Pancreas (tissue), 10 donors: ENCODE measurements at places on chromosomes 12 and 14. TPM values are rescaled to one million over a fixed set of nuclear protein-coding genes. Genes with fewer than 3 reads are reported as not detected.

DNA sequence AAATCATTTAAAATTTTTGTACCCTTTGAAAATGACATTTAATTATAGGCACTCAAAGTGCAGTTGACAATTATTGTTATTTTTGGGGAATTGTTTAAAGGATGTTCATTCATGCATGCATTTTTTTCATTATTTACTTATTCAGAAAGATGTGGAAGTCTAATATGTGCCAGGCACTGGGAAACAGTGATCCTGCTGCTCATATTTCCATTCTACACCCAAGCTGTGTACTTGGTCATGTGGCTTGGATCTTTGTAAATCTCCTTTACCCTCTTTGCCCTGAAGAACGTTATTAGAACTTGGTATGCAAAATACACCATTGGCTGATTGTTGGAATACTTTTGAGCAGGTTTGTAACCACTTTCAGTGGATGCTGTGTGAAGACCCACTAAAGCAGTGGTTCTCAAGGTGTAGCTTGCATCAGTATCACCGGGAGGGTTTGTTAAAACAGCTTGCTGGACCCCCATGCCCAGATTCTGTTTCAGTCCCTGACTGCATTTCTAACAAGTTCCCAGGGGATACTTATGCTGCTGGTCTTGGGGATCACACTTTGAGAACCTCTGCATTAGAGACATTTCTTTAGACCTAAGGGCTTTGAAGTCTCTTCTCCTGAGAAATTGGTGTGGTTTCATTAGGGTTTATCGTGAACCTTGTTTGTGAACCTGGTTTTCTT lies 47.5 kb downstream of the PRKCH start:
- H3K4me1 ChIP-seq: peaks cover 10% of the 10 kb centered on the region
- DNase-seq: no peak
- no peaks in the 10 kb centered on the region for H3K36me3 ChIP-seq
- H3K27me3 ChIP-seq: no peaks in the 10 kb centered on the region
- H3K27ac ChIP-seq: no peak overlapping the region
- no peak overlapping the region for H3K4me3 ChIP-seq

GRCh38 chr12:14614704-14615121 lies 47.0 kb upstream of the PLBD1 start:
- no peak overlapping the region for H3K27ac ChIP-seq
- peaks cover 7% of the 10 kb centered on the region for H3K4me1 ChIP-seq
- no peaks in the 10 kb centered on the region for H3K27me3 ChIP-seq
- no peak overlapping the region for H3K4me3 ChIP-seq
- H3K36me3 ChIP-seq: no peaks in the 10 kb centered on the region

GRCh38 chr12:91349476-91349875 lies 166.9 kb upstream of the DCN start:
- no peaks in the 10 kb centered on the region for H3K27me3 ChIP-seq
- no peaks in the 10 kb centered on the region for H3K36me3 ChIP-seq
- DNase-seq: no peak
- H3K4me1 ChIP-seq: no peaks in the 10 kb centered on the region
- no peak overlapping the region for H3K4me3 ChIP-seq

- H3K4me1 ChIP-seq: no peaks in the 10 kb centered on the region
- H3K27ac ChIP-seq: no peak overlapping the region
- DNase-seq: no peak
- no peaks in the 10 kb centered on the region for H3K27me3 ChIP-seq
- H3K4me3 ChIP-seq: no peak overlapping the region
- H3K36me3 ChIP-seq: no peaks in the 10 kb centered on the region
Measured at GRCh38 chr12:82958966-82959365, 272.3 kb downstream of the TMTC2 start.

GRCh38 chr12:100404769-100405407 lies 48.0 kb downstream of the SLC17A8 start:
- no peaks in the 10 kb centered on the region for H3K4me1 ChIP-seq
- H3K27me3 ChIP-seq: no peaks in the 10 kb centered on the region
- H3K4me3 ChIP-seq: no peak overlapping the region

DNA sequence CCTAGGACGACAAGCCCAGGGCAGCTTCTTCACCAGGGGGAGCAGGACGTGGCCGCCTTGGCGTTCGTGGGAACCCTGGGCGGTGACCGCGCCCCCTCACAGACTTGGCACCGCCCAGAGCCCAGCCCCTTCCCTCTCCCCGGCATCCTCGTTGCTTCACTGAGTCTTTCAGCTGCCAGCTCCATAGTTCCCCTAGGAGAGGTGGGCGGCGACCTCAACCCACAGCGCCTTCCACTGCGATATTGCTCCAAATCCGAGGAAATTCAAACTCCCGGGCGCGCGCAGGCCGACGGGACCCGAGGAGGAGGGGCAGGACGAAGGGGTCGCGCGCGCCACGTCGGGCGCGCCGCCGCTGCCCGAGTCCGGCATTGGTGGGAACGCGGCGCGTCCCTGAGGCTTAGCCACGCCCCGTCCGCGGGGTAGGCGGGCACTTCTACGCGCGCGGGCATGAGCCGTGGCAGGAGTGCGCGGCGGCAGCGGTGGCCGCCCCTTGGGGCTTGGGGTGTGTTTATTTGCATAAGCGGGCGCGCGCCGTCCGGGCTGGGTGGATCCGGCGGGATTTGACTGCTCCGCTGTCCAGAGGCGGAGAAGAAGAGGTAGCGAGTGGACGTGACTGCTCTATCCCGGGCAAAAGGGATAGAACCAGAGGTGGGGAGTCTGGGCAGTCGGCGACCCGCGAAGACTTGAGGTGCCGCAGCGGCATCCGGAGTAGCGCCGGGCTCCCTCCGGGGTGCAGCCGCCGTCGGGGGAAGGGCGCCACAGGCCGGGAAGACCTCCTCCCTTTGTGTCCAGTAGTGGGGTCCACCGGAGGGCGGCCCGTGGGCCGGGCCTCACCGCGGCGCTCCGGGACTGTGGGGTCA lies at the start of the genes APAF1 and IKBIP:
Gene APAF1, plus strand, starts transcription at position 579 of the 860 bp plus-strand sequence. CDS start 3,070 bp downstream, outside the sequence.
Gene IKBIP, minus strand, starts transcription at position 77 of the 860 bp plus-strand sequence. CDS start 87 bp downstream, outside the sequence.
- no peaks in the 10 kb centered on the region for H3K27me3 ChIP-seq
- peak within 1 kb of the TSS; percentile 82 for H3K4me3 ChIP-seq
- peak; percentile 99 for DNase-seq
- H3K36me3 ChIP-seq: peaks cover 4% of the 10 kb centered on the region
- peaks cover 17% of the 10 kb centered on the region for H3K4me1 ChIP-seq

- DNase-seq: no peak
- H3K27ac ChIP-seq: no peak overlapping the region
- no peaks in the 10 kb centered on the region for H3K36me3 ChIP-seq
- no peaks in the 10 kb centered on the region for H3K27me3 ChIP-seq
Measured at GRCh38 chr14:52055167-52055566, 13.7 kb downstream of the NID2 start.

TRIM9 gene
- polyA plus RNA-seq: 1.1 TPM
